ENCODE measurements at places on chromosomes 5 and 9. TPM values are rescaled to one million over a fixed set of nuclear protein-coding genes. Genes with fewer than 3 reads are reported as not detected.

GRCh38 chr9:135328485-135329417 lies 150.8 kb upstream of the PPP1R26 start:
- no peak for DNase-seq

DNA sequence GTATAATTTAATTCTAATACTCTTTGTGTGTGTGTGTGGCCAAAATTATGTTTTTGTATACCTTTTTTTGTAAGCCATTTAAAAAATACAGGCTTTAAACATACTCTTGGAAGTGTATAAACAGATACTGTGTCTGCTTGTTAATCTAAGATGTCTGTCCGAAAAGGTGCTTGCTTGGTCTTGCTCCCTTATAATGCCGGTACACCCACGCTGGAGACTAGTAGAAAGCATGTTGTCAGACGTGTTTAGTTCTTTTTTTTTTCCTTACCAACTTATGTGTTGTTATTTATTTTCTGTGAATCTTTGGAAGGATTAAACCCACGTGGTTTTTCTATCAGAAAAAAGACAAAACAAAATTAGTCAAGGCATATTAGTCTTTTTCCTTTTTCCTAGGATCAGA lies 9.5 kb downstream of the GAPVD1 start:
- DNase-seq, result no peak

Gene WNT8A
- total RNA-seq, result not detected

GRCh38 chr9:123749580-123750202 lies 180.2 kb downstream of the DENND1A start:
- DNase-seq, result no peak

DNA sequence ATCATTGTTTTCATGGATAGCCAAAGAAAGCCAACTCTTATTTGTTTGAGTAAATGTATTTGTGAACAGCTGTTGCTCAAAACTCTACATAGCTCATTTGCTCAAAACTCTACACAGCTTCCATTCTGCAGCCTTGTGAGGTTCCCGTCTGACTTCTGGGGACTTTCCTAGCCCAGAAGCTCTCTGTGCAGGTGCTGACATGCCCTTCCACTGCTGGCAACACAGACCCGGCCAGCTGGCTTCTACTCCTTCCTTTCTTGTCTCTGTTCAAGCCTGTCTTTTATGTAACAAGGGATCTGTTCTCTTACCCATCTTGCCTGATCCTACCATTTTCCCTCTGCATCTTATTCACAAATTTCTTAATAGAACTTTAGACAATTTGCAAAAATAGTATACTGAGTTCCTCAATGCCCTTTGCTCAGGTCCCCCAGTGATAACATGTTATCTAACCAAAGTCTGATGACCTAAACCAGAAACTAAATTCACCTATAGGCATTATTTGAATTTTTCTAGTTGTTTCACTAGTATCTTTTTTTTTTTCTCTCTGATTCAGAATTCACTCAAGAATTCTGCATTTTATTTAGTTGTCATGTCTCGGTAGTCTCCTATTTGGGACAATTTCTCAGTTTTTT lies 556.5 kb upstream of the SEMA6A start:
- DNase-seq, result no peak

GRCh38 chr9:130447193-130447816 lies 2.5 kb downstream of the ASS1 start:
- DNase-seq, result no peak

DNA sequence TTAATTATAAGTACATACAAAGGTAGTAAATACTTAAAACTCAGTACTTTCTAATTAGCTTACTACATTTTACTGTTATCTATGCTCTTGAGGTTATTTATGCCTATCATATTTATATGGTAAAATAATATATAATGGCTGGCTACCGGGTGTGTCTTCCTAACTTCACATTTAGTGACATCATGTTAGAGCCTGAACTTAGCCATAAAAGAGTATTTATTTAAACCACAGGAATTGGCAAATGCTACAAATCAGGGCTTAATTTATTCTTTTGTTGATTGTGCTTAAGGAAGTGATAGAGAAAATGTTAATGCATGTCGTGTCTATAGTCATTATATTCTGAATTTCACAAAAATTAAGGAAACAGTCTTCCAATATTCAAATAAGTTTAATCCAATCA lies 73.1 kb downstream of the NDUFAF2 start:
- DNase-seq, result no peak

Gene FAM169A
- 23.5 TPM for total RNA-seq

- no peak for DNase-seq
Observed at GRCh38 chr9:95018099-95018936, 291.8 kb downstream of the AOPEP start.

Gene C5orf58
- total RNA-seq, result not detected

Gene MLANA
- total RNA-seq, result not detected

GRCh38 chr5:84685121-84685894 lies 300.6 kb upstream of the EDIL3 start:
- no peak for DNase-seq

DNA sequence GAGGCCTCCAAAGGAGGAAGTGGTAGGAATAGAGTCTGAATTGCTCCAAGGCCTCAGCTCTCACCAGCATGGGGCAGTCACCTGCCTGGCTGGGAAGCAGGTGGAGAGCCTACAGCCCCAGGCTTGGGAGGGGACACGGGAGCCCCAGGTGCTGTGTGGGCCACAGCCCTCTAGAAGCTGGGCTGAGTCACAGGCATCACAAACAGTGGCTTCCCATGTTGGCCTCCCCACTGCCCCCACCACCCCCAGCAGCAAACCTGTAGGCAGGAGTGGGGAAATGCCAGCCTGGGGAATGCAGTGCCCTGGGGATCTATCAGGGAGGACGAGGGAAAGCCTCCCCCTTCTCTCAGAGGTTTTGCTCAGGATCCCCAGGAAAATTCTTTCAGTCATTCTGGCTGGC lies 309.6 kb downstream of the SLIT3 start:
- DNase-seq, result no peak

Gene LHX2
- total RNA-seq, result not detected

Gene PCDHA9
- 4.0 TPM for total RNA-seq

Gene TERT
- 0.33 TPM for total RNA-seq

- peak; percentile 68 for DNase-seq
Observed at GRCh38 chr9:128244837-128245231, 31.0 kb downstream of the GOLGA2 start.

Gene RETREG1
- total RNA-seq, result 7.8 TPM

Gene NR6A1
- total RNA-seq, result 5.9 TPM

GRCh38 chr5:22988937-22989336 lies 135.8 kb upstream of the CDH12 start:
- DNase-seq, result no peak

DNA sequence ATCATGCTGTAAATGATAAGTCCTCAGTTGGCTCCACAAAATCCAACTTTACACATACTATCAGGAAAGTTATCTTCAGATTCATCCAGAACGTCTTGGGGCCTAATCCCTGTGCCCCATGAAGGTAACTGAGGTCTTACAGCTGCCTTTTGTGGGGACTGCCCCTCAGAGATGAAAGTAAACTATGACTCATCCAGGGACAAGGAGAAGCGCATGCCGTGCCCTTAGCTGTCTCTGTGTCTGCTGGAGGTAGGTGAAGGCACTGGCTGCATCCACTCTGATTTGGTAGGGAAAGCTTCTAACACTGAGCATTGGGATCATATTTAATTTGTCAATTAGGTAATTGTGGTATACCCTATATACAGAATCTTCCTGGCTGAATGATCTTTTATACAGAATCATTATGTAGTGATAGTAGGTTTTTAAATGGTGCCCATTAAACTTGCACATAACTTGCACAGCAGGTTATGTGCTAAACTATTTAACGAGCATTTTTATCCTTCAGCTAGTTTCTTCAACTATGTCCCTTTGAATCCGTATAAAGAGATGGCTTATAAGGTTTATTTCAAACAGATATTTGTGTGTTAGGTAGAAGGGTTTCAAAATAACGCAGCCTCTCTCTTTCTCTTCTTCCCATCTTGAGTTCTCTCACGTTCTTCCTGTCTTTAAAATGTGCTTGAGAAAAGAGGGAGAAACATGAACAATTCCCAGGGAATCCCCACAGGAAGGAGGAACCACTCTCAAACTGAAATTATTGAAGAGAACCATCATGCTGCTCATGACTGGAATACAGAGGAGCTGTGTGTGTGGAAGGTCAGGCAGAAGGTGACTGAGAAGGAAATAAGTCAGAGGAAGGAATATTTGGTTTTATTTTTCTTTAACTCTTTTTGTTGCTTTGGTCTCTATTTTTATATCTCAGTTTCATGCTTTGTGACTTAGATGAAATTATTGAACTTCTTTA lies 250.9 kb downstream of the CD180 start:
- no peak for DNase-seq

Gene C9orf153
- 0.41 TPM for total RNA-seq

All from mesothelial cell of epicardium (in vitro differentiated cells).